Hepatocyte (in vitro differentiated cells): ENCODE measurements at places on chromosomes 6 and 20. TPM values are rescaled to one million over a fixed set of nuclear protein-coding genes. Genes with fewer than 3 reads are reported as not detected.
A peak's percentile ranks its signal among the peaks of the same experiment; 100 is the strongest.

- no peak overlapping the region for H3K27ac ChIP-seq
- no peak for DNase-seq
- no peak overlapping the region for H3K4me3 ChIP-seq
- H3K36me3 ChIP-seq, result no peaks in the 10 kb centered on the region
Observed at GRCh38 chr6:149265945-149266344, 51.6 kb upstream of the TAB2 start.

The SLC22A2 gene
- 0.43 and 1.2 TPM in 2 replicates for total RNA-seq

DNA sequence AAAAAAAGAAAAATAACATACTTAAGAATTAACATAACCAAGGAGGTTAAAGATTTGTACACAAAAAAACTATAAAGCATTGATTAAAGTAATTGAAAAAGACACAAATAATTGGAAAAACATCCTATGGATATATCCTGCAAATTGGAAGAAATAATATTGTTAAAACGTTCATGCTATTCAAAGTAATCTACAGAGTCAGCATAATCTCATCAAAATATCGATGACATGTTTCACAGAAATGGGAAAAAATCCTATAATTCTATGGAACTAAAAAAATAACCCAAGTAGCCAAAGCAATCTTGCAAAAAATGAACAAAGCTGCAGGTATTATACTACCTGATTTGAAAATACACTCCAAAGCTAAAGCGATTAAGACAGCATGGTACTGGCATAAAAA is 23.3 kb downstream of the OR5V1 start:
- no peak overlapping the region for H3K4me3 ChIP-seq
- H3K27ac ChIP-seq, result no peak overlapping the region
- peaks cover 3% of the 10 kb centered on the region for H3K27me3 ChIP-seq
- H3K36me3 ChIP-seq, result no peaks in the 10 kb centered on the region

The DDO gene
- total RNA-seq, result 0.08 and 0.20 TPM in 2 replicates

The EDN1 gene
- 25.0 and 26.7 TPM in 2 replicates for total RNA-seq

The SDC4 gene
- total RNA-seq, result 191 and 194 TPM in 2 replicates

GRCh38 chr6:149701714-149702113 is 16.2 kb downstream of the LATS1 start:
- H3K27ac ChIP-seq, result peak overlapping the region; percentile 19
- no peaks in the 10 kb centered on the region for H3K4me1 ChIP-seq
- H3K27me3 ChIP-seq, result no peaks in the 10 kb centered on the region
- no peaks in the 10 kb centered on the region for H3K36me3 ChIP-seq
- H3K4me3 ChIP-seq, result no peak overlapping the region

The ZC2HC1B gene
- not detected in 2 replicates for total RNA-seq

DNA sequence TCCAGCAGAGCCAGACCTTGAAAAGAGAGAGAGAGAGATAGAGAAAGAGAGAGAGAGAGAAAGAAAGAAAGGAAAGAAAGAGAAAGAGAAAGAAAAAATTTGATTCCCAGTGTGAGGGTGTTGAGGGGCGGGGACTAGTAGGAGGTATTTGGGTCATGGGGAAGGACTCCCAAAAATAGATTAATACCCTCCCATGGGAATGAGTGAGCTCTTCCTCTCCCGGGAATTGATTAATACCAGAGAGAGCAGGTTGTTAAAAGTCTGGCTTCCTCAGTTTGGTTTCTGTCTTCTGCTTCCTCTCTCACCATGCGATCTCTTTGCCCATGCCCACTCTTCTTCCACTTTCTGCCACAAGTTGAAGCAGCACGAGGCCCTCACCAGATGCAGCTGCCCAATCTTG is 28.8 kb upstream of the CFAP206 start:
- no peak overlapping the region for H3K4me3 ChIP-seq
- H3K27ac ChIP-seq, result no peak overlapping the region
- no peak for DNase-seq
- H3K4me1 ChIP-seq, result no peaks in the 10 kb centered on the region
- H3K27me3 ChIP-seq, result no peaks in the 10 kb centered on the region

The SLC16A10 gene
- 34.1 and 42.2 TPM in 2 replicates for total RNA-seq

The MAS1 gene
- not detected in 2 replicates for total RNA-seq

DNA sequence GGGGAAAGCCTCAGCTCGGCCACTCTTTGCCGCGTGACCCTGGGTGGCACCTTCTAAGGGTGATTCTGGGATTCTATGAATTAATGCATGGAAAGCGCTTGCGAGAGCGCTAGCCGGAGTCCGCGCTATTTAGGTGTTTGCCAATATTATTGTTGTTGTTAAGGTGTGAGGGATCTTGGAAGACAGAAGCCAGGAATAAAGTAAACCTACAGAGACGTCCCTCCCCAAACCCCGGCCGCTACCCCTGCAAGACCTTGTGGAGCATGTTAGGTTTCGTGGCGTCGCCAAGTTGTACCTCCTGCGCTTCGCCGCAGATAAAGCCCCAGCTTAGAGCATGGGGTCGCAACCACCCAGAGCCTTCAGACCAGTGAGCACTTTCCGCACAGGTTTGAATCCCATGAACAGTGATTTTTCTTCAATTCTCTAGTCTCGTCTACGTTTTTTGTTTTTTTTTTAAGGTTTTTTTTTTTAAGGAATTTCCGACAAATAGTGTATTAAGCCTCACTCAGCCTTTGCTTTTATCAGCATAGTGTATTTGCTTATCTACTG is 16.9 kb upstream of the ZSCAN9 start:
- no peak for DNase-seq
- H3K4me3 ChIP-seq, result peak overlapping the region; percentile 5
- H3K27me3 ChIP-seq, result peaks cover 83% of the 10 kb centered on the region

The YIPF3 gene
- total RNA-seq, result 179 and 198 TPM in 2 replicates

DNA sequence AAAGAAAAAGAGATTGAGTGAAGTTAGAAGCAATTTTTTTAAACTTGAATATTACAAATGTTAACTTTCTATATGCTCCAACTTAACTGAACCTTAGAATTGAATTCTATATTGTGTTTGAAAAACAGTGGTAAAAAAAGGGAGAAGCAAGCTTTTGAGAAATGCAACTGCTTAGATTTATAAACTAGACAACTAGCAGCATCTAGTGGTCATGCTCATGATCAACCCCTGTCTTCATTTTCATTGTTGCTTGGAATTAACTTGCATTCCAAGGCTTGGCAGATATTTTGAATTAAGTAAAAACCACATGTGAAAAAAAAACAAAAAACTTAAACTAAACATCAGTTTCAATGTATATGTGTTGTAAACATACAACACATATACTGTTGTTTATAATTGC is 113.1 kb downstream of the C6orf58 start:
- H3K36me3 ChIP-seq, result no peaks in the 10 kb centered on the region
- peaks cover 5% of the 10 kb centered on the region for H3K27me3 ChIP-seq
- no peaks in the 10 kb centered on the region for H3K4me1 ChIP-seq

DNA sequence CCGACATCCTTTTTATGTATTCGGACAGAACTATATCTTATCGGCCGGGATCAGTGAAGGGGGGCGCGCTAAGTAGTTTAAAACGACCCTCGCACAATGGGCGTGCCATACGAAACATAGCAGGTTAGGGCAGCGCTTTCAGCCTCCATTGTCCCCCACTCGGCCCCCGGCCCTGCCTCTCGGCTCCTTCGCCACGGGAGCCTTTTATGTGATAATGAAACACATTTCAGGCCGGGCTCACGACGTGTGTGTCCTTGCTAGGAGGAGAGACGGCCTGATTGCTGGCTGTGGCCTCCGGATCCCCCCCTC is 5.3 kb downstream of the FOXA2 start:
- peak; percentile 36 for DNase-seq
- peaks cover 30% of the 10 kb centered on the region for H3K4me1 ChIP-seq
- peak overlapping the region; percentile 27 for H3K4me3 ChIP-seq
- H3K27me3 ChIP-seq, result peaks cover 97% of the 10 kb centered on the region
- no peaks in the 10 kb centered on the region for H3K36me3 ChIP-seq
- peak overlapping the region; percentile 32 for H3K27ac ChIP-seq

The GPX5 gene
- total RNA-seq, result not detected in 2 replicates

DNA sequence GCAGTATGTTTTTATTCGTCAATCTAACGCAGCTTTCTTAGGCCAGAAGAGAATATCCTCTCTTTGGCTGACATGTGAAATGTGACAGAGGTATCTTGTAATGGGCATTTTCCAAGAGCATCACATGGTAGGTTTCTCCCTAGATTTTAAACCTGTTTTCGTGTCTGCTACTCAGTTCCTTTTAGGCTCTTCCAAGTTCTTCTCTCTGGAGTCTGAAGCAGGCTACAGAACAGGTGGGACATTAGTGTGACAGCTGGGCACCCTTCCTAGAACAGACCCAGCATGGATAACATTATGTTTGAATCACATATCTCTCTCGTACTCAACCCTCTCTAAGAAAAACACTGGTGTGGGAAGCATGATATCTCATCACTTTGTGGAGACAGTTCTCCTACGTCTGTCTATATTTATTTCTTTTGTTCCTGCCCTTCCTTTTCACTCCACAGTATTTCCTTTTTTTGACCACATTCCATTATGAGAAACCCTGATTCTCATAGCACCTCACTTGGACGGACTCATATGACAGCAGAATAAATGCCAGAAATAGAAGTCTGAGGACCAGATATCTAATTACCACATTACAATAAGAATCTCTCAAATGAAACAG is 263.4 kb downstream of the NKAIN2 start:
- no peaks in the 10 kb centered on the region for H3K36me3 ChIP-seq
- no peaks in the 10 kb centered on the region for H3K4me1 ChIP-seq
- H3K4me3 ChIP-seq, result no peak overlapping the region
- no peak overlapping the region for H3K27ac ChIP-seq
- H3K27me3 ChIP-seq, result no peaks in the 10 kb centered on the region

DNA sequence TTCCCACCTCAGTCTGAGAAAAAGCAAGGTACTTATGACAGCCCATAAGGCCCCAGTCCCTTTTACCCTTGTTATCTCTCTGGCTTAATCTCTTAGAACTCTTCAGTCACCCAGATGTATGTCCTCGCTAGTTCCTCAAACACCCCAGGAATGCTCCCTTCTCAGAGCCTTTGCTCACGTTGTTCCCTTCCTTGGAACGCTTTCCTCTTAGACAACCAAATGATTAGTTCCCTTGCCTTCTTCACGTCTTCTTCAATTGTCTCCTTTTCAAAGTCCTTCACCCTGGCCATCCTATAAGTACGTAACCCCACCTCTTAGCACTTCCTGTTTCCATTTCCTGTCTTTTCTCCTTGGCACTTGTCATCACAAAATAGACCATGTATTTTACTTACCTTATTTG is 1.1 kb upstream of the APOBEC2 start:
- peak overlapping the region; percentile 45 for H3K27ac ChIP-seq
- DNase-seq, result no peak
- peaks cover 77% of the 10 kb centered on the region for H3K4me1 ChIP-seq
- H3K36me3 ChIP-seq, result no peaks in the 10 kb centered on the region

DNA sequence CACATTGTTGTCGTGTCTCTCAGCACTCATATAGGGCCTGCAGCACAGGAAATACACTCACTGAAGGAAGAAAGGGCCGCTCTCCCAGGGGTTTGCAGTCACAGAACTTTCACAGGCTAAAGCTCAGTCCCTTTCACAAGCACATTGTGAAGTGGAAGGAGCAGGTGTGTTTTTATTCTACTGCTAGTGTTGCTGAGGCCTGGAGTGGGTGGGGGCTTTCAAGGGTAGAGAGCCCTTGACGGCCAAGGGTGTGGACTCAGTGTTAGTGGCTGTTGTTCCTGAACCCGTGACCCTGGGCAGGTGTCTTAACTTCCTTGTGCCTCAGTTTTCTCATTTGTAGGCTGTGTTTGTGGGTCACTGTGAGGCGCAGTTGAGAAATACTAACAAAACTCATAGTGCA is 66.2 kb upstream of the SLC22A1 start:
- H3K27ac ChIP-seq, result no peak overlapping the region
- no peak for DNase-seq
- H3K36me3 ChIP-seq, result no peaks in the 10 kb centered on the region
- H3K27me3 ChIP-seq, result no peaks in the 10 kb centered on the region
- no peaks in the 10 kb centered on the region for H3K4me1 ChIP-seq
- no peak overlapping the region for H3K4me3 ChIP-seq

The RNF114 gene
- 67.1 and 93.7 TPM in 2 replicates for total RNA-seq

The TMC2 gene
- not detected in 2 replicates for total RNA-seq

The OOEP gene
- not detected in 2 replicates for total RNA-seq

The PNPLA1 gene
- 0.57 TPM in 1 of 2 replicates, not detected in the other for total RNA-seq

- peak; percentile 90 for DNase-seq
- H3K4me1 ChIP-seq, result peaks cover 5% of the 10 kb centered on the region
- H3K27ac ChIP-seq, result peak overlapping the region; percentile 70
Observed at GRCh38 chr6:26312501-26313397, 52.2 kb upstream of the BTN3A2 start.

GRCh38 chr6:163285691-163286090 is 128.8 kb upstream of the QKI start:
- no peaks in the 10 kb centered on the region for H3K36me3 ChIP-seq
- H3K27ac ChIP-seq, result no peak overlapping the region
- H3K4me3 ChIP-seq, result no peak overlapping the region
- no peaks in the 10 kb centered on the region for H3K27me3 ChIP-seq
- DNase-seq, result no peak

The SNX21 gene
- 19.3 and 30.0 TPM in 2 replicates for total RNA-seq

DNA sequence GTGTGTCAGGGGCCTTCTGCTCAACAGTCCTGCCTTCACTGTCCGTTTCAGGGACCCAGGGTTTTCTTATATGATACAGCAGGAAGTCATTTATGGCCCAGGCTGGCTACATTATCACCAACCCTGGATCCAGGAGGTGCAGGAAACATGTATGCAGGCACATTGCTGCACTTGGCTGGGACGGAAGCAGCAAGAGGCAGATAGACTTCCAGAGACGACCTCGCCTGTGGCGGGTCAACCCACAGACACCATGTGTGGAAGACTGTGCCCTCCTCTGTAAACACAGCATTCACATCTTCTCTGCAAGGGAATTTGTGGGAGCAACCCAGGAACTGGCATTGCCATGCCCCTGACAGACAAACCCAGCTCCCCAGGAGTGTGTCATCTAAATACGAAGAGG is 43.7 kb downstream of the TBC1D7 start:
- no peak overlapping the region for H3K27ac ChIP-seq
- H3K4me1 ChIP-seq, result peaks cover 8% of the 10 kb centered on the region
- H3K27me3 ChIP-seq, result no peaks in the 10 kb centered on the region
- no peak for DNase-seq
- H3K36me3 ChIP-seq, result no peaks in the 10 kb centered on the region
- no peak overlapping the region for H3K4me3 ChIP-seq

The PHACTR3 gene
- 5.2 and 6.7 TPM in 2 replicates for total RNA-seq

The EXOC2 gene
- total RNA-seq, result 27.0 and 32.5 TPM in 2 replicates

DNA sequence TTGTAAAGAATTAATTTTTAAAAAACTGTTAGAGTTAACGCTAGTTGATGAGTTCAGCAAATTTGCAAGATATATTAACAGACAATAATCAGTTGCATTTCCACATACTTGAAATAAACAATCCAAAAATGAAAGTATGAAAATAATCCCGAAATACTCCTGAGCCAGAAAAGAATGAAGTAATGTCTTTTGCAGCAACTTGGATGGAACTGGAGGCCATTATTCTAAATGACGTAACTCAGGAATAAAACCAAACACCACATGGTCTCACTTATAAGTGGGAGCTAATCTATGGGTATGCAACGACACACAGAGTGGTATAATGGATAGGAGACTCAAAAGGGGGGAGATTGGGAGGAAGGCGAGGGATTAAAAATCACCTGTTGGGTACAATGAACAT is 872.9 kb upstream of the GJE1 start:
- no peak overlapping the region for H3K27ac ChIP-seq
- H3K27me3 ChIP-seq, result no peaks in the 10 kb centered on the region

- H3K4me1 ChIP-seq, result no peaks in the 10 kb centered on the region
- no peak for DNase-seq
- no peak overlapping the region for H3K4me3 ChIP-seq
Observed at GRCh38 chr6:11950109-11950508, 62.0 kb upstream of the HIVEP1 start.
